ENCODE measurements at places on chromosomes 7 and 10.

GRCh38 chr10:2984682-2985081 lies 82.7 kb upstream of the PFKP start:
- DNase-seq, result no peak

DNA sequence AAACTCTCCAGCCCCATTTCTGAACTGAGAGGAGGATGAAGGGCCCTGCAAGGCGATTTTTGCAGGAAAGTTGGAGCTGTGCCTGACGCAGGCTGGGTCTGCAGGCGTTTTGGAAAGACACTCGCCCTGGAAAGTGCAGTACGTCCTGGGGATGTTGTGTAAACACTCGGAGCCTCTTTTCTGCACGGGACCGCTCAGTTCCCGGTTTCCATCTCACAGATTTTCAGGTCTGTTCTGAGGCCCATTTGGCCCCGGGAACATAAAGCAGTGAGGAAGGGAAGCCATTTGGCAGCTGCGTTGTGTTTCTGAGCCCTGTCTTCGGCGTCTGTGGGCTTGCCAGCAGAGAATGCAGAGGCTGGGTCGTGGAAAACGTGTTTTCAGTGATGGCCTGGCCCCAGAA lies 655.0 kb upstream of the MGMT start:
- no peak for DNase-seq

DNA sequence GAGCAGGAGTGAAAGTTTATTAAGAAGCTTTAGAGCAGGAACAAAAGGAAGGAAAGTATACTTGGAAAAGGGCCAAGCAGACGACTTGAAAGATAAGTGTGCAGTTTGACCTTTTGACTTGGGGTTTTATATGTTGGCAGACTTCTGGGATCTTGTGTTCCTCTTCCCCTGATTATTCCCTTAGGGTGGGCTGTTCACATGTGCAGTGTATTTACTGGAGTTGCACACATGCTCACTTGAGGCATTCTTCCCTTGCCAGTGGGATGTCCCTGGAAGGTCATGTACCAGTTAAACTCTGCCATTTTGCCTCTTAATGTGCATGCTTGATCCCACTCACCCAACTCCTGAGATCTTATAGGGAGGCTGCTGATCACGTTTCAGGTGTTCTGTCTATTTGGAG lies 23.4 kb upstream of the ARHGAP12 start:
- no peak for DNase-seq

GRCh38 chr10:112235141-112235540 lies 48.1 kb upstream of the TECTB start:
- DNase-seq, result no peak

- no peak for DNase-seq
Measured at GRCh38 chr10:69224862-69225657, 4.9 kb downstream of the HKDC1 start.

DNA sequence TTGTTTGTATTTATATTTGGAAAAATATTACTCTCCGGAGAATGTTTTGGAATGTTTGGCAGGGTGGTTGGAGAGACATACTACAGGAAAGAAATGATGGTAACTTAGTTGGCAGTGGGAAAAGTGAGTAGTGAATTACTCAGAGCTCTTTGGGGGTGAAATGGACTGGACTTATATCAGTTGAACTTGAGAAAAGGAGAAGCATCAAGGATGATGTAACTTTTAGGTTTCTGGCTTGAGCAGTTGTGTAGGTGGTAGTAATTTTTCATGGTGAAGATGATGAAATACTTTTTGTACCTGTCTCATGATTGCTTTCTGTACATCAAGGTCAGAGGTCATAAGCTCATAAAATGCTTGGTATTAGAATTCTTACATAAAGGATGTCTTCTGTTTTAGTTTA lies 617.2 kb downstream of the AUTS2 start:
- no peak for DNase-seq

- DNase-seq, result no peak
Measured at GRCh38 chr10:98332623-98333269, 64.8 kb upstream of the LOXL4 start.

Measured in stimulated activated CD4-positive, alpha-beta T cell treated with anti-CD3 and anti-CD28 coated beads, Interleukin-4, amount 100 ng/mL, for 1 hour (primary cell).